ENCODE measurements at places on chromosomes 5 and 9. TPM values are rescaled to one million over a fixed set of nuclear protein-coding genes. Genes with fewer than 3 reads are reported as not detected.

GRCh38 chr9:21559402-21560280, 77.5 kb upstream of the IFNE start:
- peak; percentile 32 for DNase-seq
- peaks cover 6% of the 10 kb centered on the region for H3K4me1 ChIP-seq
- H3K27me3 ChIP-seq = peaks cover 67% of the 10 kb centered on the region

- H3K4me1 ChIP-seq = peaks cover 10% of the 10 kb centered on the region
- no peak overlapping the region for H3K4me3 ChIP-seq
- H3K27ac ChIP-seq = no peak overlapping the region
- no peak for DNase-seq
- H3K36me3 ChIP-seq = peaks cover 2% of the 10 kb centered on the region
- H3K27me3 ChIP-seq = no peaks in the 10 kb centered on the region
Measured at GRCh38 chr5:42035526-42035925, 110.4 kb downstream of the FBXO4 start.

Gene CCDC187
- total RNA-seq = 0.07 TPM

DNA sequence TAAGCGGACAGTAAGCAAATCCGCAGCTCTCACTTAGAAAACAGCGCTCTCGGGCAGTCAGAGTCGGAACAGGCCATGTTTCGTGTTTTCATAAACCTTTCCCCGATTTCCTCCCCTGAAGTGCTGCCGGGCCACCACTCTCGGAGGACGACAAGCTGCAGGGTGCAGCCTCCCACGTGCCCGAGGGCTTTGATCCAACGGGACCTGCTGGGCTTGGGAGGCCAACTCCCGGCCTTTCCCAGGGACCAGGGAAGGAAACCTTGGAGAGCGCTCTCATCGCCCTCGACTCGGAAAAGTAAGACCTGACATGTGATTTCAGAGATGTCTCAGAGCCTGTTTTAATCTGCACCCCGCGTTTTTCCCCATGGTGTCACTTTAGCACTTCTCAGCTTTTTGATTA, 99.8 kb upstream of the CACNA1B start:
- peaks cover 19% of the 10 kb centered on the region for H3K36me3 ChIP-seq
- H3K4me3 ChIP-seq = no peak overlapping the region
- no peak overlapping the region for H3K27ac ChIP-seq
- no peaks in the 10 kb centered on the region for H3K27me3 ChIP-seq
- peaks cover 2% of the 10 kb centered on the region for H3K4me1 ChIP-seq

GRCh38 chr5:54669845-54670244, 152.3 kb downstream of the SNX18 start:
- H3K36me3 ChIP-seq = peaks cover 7% of the 10 kb centered on the region
- H3K27me3 ChIP-seq = no peaks in the 10 kb centered on the region
- no peak for DNase-seq
- H3K4me1 ChIP-seq = peaks cover 10% of the 10 kb centered on the region
- no peak overlapping the region for H3K4me3 ChIP-seq

Gene PTGES
- total RNA-seq = 1.1 TPM

Gene KYAT1
- 17.9 TPM for total RNA-seq

Gene PCDHB5
- 3.0 TPM for total RNA-seq

DNA sequence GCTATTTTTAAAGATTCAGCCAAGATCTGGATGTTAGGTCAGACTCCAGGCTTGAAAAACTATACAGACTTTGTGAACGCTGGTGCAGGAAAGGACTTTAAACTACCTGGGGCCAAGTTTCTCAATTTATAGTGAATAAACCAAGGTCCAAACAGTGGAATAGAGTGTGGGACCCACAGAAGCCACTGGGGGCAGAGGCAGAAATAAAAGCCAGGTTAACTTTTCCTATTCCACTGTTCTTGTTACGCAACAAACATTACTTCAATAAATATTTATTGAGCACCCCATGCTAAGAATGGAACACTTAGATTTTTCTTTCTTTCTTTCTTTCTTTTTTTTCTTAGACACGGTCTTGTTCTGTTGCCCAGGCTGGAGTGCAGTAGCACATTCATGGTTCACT, 11.0 kb upstream of the HAVCR1 start:
- no peaks in the 10 kb centered on the region for H3K4me1 ChIP-seq
- H3K36me3 ChIP-seq = no peaks in the 10 kb centered on the region
- no peak overlapping the region for H3K27ac ChIP-seq
- no peak overlapping the region for H3K4me3 ChIP-seq

DNA sequence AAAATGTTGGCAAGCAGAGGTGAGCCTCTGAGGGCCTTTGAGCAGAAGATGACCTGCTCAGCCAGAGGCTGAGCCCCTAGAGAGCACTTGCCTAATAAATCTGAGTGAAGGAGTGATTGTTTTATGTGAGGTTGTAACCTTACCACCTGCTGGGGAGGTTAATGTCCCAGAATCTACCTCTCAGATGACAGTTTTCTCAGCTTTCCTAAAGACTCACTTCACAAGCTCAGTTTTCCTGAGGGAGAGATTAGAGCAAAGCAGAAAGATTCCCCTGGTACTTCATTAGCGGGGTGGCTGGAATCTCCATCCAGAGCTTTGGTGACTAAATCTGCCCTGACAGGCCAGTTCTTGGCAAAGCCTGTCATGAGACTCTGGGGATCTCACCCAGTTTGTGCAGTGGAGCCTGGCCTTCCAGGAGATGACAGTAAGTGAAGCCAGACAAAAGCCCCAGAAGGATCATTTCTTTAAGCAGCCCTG, 48.8 kb upstream of the GALNT10 start:
- no peaks in the 10 kb centered on the region for H3K36me3 ChIP-seq
- H3K27me3 ChIP-seq = no peaks in the 10 kb centered on the region
- DNase-seq = no peak
- H3K4me1 ChIP-seq = peaks cover 5% of the 10 kb centered on the region

Gene ARL14EPL
- not detected for total RNA-seq

DNA sequence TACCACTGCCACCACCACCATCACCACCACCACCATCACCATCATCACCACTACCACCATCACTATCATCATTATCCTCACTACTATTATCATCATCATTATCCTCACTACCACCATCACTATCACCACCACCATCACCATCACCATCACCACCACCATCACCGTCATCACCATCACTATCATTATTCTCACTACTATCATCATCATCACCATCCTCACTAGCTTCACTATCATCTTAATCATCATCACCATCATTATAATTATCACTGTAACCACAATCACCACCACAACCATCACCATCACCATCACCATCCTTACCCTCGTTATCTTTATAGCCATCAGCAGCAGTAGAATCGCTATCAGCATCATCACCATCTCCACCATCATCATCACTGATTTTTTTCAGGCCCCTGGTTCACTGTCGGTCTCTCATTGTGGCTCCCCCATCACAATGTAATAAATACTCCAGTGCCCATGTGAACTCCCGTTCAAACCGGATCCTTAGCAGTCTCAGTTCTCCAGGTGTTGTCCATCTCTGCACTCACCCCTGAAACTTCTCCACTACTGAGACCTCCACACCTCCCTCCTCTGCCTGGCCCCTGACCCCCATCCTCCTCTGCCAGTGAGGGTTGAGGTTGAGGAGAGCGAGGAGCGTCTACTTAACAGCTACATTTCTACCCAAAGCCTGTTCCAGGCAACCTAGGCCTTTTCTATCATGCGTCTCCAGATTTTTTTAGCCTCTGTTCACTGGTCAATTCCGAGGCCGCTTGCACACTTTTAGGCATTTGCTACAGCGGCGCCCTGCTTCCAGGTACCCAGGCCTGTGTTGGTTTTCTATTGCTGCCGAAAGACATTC, 238.2 kb downstream of the PBX3 start:
- H3K36me3 ChIP-seq = no peaks in the 10 kb centered on the region
- peak overlapping the region; percentile 50 for H3K27ac ChIP-seq
- no peak for DNase-seq
- no peaks in the 10 kb centered on the region for H3K4me1 ChIP-seq

GRCh38 chr9:78746010-78746409, 449.1 kb downstream of the PSAT1 start:
- H3K27ac ChIP-seq = no peak overlapping the region
- no peaks in the 10 kb centered on the region for H3K27me3 ChIP-seq
- peaks cover 3% of the 10 kb centered on the region for H3K4me1 ChIP-seq
- no peak for DNase-seq
- H3K4me3 ChIP-seq = no peak overlapping the region

Gene NELFB
- 79.0 TPM for total RNA-seq

GRCh38 chr9:89676281-89676680, 71.5 kb downstream of the GADD45G start:
- peaks cover 1% of the 10 kb centered on the region for H3K36me3 ChIP-seq
- H3K27me3 ChIP-seq = peaks cover 64% of the 10 kb centered on the region
- DNase-seq = peak; percentile 31

Gene OGN
- not detected for total RNA-seq

GRCh38 chr5:40385544-40385943, 294.2 kb upstream of the PTGER4 start:
- no peak overlapping the region for H3K4me3 ChIP-seq
- DNase-seq = no peak
- no peak overlapping the region for H3K27ac ChIP-seq
- H3K36me3 ChIP-seq = no peaks in the 10 kb centered on the region

DNA sequence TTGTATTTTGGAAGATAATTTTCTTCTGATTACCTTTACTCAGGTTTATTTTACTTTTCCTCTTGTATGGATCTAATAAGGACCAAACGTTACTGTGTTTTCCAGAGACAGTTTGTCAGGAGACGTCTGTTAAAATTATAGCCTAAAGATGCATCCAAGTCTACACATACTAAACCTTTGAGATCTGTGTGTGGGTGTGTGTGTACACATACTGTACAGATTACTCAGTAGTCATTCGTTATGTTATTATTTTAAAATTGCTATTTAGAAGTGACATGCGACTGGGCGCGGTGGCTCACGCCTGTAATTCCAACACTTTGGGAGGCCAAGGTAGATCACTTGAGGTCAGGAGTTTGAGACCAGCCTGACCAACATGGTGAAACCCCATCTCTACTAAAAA, 51.6 kb upstream of the CNTLN start:
- H3K27ac ChIP-seq = no peak overlapping the region
- no peaks in the 10 kb centered on the region for H3K4me1 ChIP-seq
- H3K36me3 ChIP-seq = no peaks in the 10 kb centered on the region
- H3K27me3 ChIP-seq = no peaks in the 10 kb centered on the region
- no peak overlapping the region for H3K4me3 ChIP-seq
- no peak for DNase-seq

DNA sequence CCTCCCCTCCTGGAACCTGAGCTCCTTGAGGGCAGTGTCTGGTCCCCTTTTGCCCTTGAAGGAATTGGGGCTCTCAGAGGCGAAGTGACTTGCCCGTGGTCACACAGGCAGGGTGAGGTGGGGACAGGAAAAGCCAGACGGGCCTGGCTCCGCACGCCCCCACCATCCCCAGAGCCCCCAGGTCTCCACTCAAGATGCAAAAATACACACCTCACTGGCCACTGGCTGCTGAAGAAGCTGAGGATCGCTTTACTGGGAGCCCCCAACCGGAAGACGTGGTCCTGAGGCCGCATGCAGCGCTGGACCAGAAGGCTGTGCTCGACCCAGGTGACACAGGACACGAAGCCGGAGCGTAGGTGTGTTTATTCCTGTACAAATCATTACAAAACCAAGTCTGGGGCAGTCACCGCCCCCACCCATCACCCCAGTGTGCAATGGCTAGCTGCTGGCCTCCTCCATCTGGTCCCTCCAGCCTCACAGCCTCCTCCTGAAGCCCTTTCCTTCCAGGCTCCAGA, 7.6 kb upstream of the AK1 start:
- peaks cover 8% of the 10 kb centered on the region for H3K36me3 ChIP-seq
- no peak overlapping the region for H3K27ac ChIP-seq
- H3K4me3 ChIP-seq = no peak overlapping the region
- H3K4me1 ChIP-seq = peaks cover 8% of the 10 kb centered on the region
- H3K27me3 ChIP-seq = no peaks in the 10 kb centered on the region
- no peak for DNase-seq

DNA sequence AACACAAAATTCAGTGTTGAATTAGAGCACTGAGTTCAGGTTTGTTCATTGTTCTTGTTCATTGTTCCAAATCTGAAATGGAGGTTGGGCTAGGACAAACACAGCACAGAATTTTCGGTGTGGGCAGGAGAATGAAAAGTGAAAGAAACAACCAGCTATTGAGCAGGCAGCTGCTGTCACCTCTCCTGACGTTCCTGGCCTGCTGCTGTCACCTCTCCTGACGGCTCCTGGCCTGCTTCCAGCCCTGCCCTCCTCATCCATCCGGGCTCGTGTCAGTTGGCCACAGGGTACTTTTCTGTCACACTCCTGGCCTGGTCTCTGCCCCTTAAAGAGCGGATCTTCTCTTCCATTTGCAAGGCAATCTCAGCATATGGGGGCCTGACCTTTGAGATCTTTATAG, 45.2 kb upstream of the CKMT2 start:
- H3K4me3 ChIP-seq = no peak overlapping the region
- DNase-seq = no peak
- H3K27me3 ChIP-seq = no peaks in the 10 kb centered on the region
- H3K27ac ChIP-seq = peak overlapping the region; percentile 64
- H3K36me3 ChIP-seq = no peaks in the 10 kb centered on the region

Gene SPINK4
- not detected for total RNA-seq

Gene INSL4
- total RNA-seq = not detected

Gene GABRP
- not detected for total RNA-seq

Gene TMEM8B
- 23.9 TPM for total RNA-seq

Gene PCDHGB5
- total RNA-seq = 1.5 TPM

DNA sequence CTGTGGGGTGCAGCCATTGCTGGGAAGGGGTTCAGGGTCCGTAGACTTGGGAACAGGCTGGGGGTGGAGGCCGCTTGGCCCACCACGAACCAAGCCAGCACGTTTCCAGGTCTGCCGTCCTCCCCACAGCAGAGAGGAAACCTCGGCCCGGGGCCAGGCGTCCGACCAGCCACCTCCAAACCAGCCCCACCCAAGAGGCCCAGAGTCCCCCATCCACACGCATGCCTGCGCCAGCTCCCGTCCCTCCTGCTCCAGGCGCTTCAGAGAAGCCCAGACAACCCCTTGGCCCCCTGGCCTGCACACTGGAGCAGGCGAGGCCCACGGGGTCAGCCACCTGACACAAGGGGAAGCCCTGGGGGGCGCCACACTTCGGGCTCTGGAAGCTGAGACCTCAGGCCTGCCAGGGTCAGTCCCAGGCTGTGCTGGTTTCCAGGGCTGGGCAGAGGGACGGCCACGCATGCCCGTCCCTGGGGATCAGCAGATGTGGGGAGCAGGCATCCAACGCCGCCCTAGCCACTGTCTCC, 6.3 kb downstream of the DNLZ start:
- H3K4me1 ChIP-seq = no peaks in the 10 kb centered on the region
- H3K27me3 ChIP-seq = no peaks in the 10 kb centered on the region
- no peaks in the 10 kb centered on the region for H3K36me3 ChIP-seq
- no peak for DNase-seq
- H3K27ac ChIP-seq = no peak overlapping the region

DNA sequence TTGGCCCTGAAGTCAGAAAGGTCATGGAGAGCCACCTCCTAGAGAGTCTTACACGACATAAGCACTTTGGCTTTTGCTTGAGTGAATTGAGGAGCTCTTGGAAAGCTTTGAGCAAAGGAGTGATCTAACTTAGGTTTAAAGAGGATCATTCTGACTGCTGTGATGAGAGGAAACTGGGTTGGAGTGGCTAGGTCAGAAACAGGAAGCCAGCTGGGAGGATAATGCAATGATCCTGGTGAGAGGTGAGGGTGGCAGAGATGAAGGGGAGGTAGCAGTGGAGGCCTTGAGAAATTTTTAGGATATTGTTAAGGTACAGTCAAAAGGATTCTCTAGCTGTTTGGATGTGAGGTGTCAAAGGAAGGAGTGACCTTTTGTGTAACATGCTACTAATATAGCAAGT, 32.2 kb upstream of the ROPN1L start:
- H3K4me1 ChIP-seq = peaks cover 1% of the 10 kb centered on the region
- no peak for DNase-seq
- no peaks in the 10 kb centered on the region for H3K27me3 ChIP-seq
- H3K27ac ChIP-seq = no peak overlapping the region
- peaks cover 44% of the 10 kb centered on the region for H3K36me3 ChIP-seq
- no peak overlapping the region for H3K4me3 ChIP-seq

GRCh38 chr5:5792106-5792505, 369.6 kb downstream of the ICE1 start:
- peaks cover 6% of the 10 kb centered on the region for H3K27me3 ChIP-seq
- no peaks in the 10 kb centered on the region for H3K36me3 ChIP-seq
- H3K4me1 ChIP-seq = peaks cover 14% of the 10 kb centered on the region
- no peak for DNase-seq
- no peak overlapping the region for H3K4me3 ChIP-seq

Data from neural crest cell (in vitro differentiated cells).